Activated CD4-positive, alpha-beta T cell treated with anti-CD3 and anti-CD28 coated beads, Interleukin-2, amount 10 ng/mL, durations not matched to agents 7 days and 5 days (primary cell): ENCODE measurements at places on chromosomes 16 and 17. TPM values are rescaled to one million over a fixed set of nuclear protein-coding genes. Genes with fewer than 3 reads are reported as not detected.

EVPLL gene
- not detected for total RNA-seq

CLEC10A gene
- not detected for total RNA-seq

AP1G1 gene
- total RNA-seq: 83.4 TPM

TOM1L1 gene
- 0.22 TPM for total RNA-seq

CDH11 gene
- not detected for total RNA-seq

IFT20 gene
- total RNA-seq: 22.3 TPM

KCTD2 gene
- 21.7 TPM for total RNA-seq

TBC1D3H gene
- not detected for total RNA-seq

WSCD1 gene
- not detected for total RNA-seq

OR1A1 gene
- not detected for total RNA-seq

ATP2C2 gene
- total RNA-seq: not detected

GPR179 gene
- not detected for total RNA-seq

KRTAP4-4 gene
- total RNA-seq: not detected
